ENCODE measurements at places on chromosomes 2 and 18. TPM values are rescaled to one million over a fixed set of nuclear protein-coding genes. Genes with fewer than 3 reads are reported as not detected.

The TCF4 gene
- polyA plus RNA-seq, result 47.3 TPM

The HOXD12 gene
- not detected for polyA plus RNA-seq

The PPP4R1 gene
- 101 TPM for polyA plus RNA-seq

GRCh38 chr2:195535911-195536522 is 121.0 kb upstream of the SLC39A10 start:
- no peak for DNase-seq

DNA sequence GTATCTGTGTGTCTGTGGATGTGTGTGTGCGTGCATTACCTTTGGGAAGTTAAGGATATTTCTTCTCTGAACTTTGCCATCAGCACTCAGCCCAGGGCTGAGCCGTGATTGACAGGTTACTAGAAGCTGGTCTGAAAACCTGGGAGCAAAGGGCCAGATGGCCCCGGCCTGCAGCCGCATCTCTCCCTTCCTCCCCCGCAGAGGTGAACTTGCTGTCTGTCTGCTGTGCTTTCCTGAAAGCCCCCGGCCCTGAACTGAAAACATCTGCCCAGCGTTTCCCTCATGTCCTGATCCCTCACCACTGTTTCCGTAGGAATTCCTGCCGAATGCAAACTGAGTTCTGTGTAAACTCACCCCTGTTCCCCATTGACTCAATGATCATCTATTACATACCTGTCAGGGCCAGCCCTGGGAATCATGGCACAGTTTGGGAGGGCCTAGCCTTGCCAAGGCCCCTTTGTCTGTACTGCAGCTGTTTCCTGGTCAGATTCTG is 45.8 kb downstream of the MYCN start:
- DNase-seq, result no peak

- DNase-seq, result no peak
Measured at GRCh38 chr2:16625201-16625729, 40.4 kb downstream of the CYRIA start.

GRCh38 chr2:150552041-150552820 is 64.8 kb upstream of the RND3 start:
- DNase-seq, result no peak

The KIAA2012 gene
- 0.12 TPM for polyA plus RNA-seq
